NCI-H146 (cell line): ENCODE measurements at places on chromosomes 13 and 19.

DNA sequence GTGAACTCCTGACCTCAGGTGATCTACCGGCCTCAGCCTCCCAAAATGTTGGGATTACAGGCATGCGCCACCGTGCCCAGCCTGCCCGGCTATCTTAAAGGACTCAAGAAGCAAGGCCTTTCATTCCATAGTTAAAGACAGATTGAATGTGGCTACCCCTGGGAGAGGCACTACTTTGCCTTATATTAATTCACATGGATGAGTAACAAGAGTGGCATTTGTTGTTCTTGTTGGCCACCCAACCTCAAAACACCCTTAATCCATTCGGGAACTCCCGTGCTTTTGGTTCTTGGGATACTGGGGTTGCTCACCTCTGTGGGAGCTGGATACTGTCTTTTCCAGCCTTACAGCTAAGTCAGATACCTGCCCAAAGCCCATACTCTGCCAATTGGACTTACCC is 34.4 kb upstream of the ABCC4 start:
- no peak for DNase-seq

DNA sequence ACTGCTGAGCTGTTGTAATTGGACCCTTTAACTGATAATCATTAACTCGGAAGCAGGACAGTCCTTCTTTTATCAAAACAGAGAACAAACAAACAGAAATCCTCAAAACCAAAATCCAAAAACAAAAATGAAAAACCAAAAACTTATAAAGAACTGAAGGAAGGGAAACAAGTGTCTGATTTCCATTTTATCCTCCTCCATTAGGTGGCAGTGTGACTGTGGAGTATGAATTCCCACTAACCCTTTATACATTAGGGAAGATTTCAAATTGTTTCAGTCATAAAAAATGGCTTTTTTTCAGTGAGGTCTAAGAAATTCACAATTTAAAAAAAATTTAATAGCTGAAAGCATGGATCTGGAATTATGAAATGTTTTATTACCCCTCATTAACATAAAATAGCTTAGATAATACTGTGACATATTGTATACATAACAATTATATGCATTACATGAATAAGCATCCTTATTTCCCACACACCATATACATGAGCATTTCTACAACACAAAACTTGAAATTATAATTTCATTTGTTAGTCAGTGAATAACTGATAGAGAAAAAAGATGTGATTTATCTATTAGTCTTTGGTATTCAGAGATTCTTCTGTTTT is 1074.3 kb upstream of the PCDH9 start:
- peak; percentile 47 for DNase-seq

- DNase-seq = no peak
Observed at GRCh38 chr19:13010038-13010991, 15.0 kb downstream of the NFIX start.

GRCh38 chr13:94216476-94216875 is 263.0 kb downstream of the DCT start:
- no peak for DNase-seq

GRCh38 chr19:27876489-27876888 is 1336.5 kb downstream of the UQCRFS1 start:
- DNase-seq = no peak

- DNase-seq = no peak
Observed at GRCh38 chr13:25352230-25352629, 19.5 kb upstream of the ATP8A2 start.

DNA sequence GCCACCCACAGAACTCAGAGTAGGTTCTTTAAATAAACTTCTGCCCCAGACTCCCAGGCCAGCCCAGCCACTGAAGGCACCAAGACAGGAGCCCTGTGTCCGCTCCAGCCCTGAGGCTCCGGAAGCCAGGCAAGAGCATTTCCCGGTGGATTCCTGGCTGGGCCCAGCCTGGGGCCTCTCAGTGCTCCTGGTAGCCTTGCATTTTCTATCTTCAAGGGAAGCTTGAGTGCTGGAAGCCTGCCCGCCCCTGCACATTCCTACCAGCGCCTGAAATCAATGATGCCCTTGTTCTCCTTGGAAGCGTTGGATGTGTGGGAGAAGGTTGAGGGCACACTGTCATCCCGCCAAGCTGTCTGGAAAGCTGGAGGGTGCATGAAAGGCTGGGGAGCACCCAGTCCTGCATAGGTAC is 70.3 kb downstream of the ALOX5AP start:
- DNase-seq = no peak

- DNase-seq = no peak
Observed at GRCh38 chr13:114071991-114072390, 60.4 kb downstream of the RASA3 start.

GRCh38 chr13:109494925-109495369 is 291.4 kb downstream of the IRS2 start:
- peak; percentile 67 for DNase-seq

GRCh38 chr19:46297700-46298478 is 1.0 kb downstream of the HIF3A start:
- DNase-seq = no peak

DNA sequence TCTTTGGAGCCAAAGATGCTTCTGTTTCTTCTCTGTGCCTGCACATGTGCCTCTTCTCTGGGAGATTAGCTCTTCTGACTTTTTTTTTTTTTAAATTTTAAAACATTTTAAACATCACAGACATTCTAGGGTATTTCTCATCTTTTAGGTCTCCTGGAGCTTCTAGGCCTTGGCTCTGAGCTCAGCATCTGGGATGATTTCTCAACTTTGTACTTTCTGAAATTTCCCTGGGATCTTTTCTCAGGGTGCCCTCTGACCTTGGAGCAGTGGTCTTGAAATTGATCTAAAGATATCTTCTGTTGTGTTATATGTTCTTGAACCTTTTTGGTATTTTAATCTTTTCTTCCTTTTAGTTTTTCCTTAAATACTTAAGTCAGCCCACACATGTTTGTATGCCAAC is 6.2 kb downstream of the WASF3 start:
- no peak for DNase-seq

GRCh38 chr13:42832341-42833096 is 51.1 kb downstream of the FAM216B start:
- no peak for DNase-seq

- no peak for DNase-seq
Observed at GRCh38 chr19:1290703-1291651, 5.3 kb downstream of the EFNA2 start.

GRCh38 chr13:29964181-29964845 is 113.9 kb upstream of the UBL3 start:
- no peak for DNase-seq
